EL (cell line): ENCODE measurements at places on chromosomes 1 and 21.
A peak's percentile ranks its signal among the peaks of the same experiment; 100 is the strongest.

DNA sequence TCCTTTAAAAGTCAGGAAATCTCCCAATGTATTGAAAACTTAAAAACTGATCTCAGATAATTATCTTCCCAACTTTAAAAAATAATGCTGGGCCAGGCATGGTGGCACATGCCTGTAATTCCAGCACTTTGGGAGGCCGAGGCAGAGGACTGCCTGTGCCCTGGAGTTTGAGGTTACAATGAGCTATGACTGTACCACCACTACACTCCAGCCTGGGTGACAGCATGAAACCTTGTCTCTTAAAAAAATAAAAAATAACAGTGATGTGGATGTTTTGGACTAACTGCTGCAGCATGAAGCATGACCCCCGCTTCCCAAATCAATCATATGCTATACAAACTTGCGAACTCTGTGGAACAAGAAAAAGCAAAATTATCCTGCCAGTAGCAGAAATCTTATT, 186.3 kb downstream of the RERE start:
- DNase-seq = peak; percentile 25

GRCh38 chr1:229006121-229006870, 264.6 kb upstream of the RAB4A start:
- DNase-seq = no peak

GRCh38 chr1:2540816-2541492, 10.9 kb upstream of the HES5 start:
- no peak for DNase-seq

DNA sequence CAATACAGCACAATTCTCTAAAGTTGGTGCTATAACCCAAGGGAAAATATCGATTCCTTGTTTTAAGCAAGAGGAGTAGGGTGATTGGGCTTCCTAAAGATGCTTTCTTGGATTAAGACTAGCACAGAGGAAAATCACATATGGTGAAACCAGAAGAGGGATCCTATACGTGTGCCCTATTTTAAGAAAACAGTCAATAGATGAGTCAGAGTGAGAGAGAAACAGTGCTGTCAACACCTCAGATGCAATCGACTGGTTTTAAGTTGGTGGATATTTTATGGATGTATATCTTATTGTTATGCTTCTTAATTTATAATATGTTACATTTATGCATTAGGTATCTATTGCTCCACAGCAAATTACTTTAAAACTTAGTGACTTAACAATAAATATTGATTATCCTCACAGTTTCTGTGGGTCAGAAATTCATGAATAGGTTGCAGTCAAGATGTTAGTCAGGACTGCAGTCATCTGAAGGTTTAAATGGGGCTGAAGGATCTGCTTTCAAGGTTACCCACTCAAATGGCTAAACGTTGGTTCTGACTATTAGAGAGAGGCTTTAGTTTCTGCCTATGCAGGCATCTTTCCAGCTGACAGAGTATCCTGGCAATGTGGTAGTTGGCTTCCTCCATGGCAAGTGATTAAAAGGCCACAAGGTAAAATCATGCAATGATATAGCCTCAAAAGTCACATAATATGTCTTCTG, 61.6 kb upstream of the DEPDC1 start:
- no peak for DNase-seq

DNA sequence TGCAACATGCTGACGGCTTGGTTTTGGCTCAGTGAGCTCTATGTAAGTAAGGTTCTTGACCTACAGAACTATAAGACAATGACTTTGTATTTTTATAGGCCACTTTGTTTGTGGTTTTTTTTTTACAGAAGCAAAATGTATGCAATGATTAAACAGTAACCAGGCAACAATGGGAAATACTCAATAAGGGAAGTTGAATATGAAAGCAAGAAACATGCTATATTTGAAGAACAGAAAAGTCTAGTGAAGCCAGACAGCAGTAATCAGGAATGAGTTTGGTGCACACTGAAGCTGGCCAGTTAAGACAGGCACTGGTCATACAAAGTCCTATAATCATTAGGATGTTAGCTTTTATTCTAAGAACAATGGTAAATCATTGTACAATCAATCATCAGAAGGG, 1926.8 kb downstream of the NCAM2 start:
- DNase-seq = no peak

DNA sequence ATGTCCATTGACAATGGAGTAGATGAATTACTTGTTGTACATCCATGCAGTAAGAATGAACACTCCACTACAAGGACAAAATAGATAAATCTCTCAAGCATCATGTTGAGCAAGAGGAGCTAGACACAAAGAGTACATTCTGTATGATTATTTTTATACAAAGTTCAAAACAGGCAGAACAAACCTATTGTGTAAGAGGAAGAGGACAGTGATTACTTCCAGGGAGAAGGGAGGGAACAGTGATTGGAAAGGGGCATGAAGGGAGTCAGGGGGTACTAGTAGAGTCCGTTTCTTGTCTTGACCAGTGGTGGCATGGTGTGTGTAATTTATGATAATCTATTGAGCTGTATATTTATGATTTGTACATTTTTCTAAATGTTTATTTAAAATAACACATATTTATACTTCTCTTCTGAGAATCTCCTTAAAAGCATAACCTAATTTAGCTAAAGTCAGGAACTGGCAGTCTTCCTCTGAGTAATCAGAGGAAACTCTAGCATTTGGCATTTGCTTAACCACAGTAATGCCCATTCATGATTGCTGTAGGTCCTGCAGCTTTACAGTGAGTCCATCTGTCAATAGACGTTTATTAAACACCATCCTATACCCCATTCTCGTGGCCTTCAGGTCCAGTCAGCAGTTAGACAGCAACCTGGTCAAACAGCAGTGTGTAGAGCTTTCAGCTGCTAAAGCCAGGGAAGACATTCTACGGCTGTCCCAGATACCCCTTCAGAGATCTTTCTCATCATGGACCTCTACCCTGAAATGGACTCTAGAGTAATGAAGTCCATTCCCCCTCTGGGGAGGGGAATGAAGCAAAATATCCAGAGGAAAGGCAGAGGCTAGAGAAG, 114.1 kb upstream of the GALNT2 start:
- DNase-seq = peak; percentile 45

DNA sequence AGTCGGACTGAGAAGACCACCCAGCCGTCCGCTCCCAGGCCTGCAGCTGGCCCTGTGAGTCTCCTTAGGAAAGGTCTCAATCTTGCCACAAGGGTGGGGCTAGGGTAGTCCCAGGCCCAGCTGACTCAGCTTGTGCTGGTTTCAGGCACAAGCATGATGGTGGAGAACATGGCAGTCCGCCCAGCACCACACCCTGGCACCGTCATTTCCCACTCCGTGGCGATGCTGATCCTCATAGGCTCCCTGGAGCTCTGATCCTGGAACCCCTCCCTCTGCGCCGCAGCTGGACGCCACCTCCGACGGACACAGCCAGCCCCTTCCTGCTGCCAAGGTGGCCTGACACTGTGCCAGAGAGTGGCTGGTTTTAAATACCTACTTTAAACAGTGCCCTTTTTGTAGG, 10.7 kb downstream of the TMEM81 start:
- DNase-seq = no peak

GRCh38 chr1:37602750-37603694, 7.3 kb upstream of the GNL2 start:
- peak; percentile 34 for DNase-seq

DNA sequence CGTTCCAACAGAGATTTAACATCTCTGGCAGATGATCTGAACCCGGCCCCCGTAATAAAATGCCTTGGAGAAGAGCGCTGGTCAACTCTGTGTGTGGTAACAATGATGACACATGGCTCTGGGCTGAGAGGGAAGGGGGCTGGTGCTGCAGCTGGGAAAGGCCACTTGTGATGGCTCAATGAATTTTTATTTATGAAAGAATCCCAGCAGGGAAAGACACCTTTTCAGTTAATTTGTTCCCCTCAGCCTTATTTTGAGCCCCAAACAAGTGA, 59.4 kb downstream of the SYT6 start:
- peak; percentile 47 for DNase-seq

- DNase-seq = no peak
These were observed 52.4 kb downstream of the SLC45A1 start for GRCh38 chr1:8370046-8370881.

DNA sequence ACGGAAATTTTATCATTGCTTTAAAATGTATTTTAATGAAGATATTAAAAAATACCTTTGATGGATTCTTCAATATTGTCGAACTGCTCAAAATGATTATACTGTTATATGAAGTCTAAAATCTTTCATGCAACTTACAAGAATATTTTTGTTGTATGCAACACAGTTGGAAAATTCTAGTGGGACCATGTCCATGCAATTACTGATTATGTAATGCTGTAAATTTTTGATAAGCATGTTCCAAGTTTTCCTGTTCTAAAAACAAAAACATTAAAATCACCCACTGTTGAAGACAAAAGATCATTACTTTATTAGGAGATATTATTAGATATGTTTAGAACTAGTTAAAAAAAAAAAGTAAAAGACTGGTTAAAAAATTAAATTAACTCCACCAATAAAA, 132.8 kb downstream of the NFIA start:
- DNase-seq = no peak

- DNase-seq = no peak
These were observed 579.2 kb upstream of the PKN2 start for GRCh38 chr1:88104886-88105285.

GRCh38 chr1:167638064-167638463, 8.0 kb downstream of the RCSD1 start:
- no peak for DNase-seq

DNA sequence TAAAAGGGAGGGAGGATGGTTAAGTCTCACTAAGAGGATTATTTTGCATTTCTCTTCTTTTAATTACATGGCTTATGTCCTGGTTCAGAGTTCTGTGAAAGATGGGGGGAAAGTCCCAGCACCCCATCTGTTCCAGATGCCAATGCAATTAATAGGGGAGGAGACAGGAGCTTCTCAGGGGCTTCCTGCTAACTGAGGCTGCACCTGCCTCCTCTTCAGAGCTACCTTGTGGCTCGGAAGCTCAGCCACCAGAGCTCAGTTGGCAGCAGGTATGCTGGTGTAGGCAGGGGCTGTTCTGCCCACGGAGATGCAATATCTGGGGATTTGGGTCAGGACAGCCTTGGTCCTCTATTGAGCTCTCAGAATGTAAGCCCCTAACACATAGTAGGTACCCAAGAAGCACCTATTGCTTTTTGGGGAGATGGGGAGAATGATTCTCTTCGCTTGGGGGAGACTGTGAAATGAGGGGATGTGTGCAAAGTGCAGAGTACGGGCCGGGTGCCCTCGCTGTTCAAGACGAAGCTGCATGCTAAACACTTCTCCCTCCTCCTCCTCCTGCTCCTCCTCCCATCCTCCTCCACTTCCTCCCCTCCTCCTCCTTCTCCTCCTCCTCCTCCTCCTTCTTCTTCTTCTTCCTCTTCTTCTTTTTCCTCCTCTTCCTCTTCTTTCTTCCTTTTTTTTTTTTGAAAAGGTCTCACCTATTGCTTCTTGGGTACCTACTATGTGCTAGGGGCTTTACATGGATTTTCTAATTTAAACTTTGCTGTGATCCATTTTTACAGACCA, 279.0 kb downstream of the PTPRU start:
- no peak for DNase-seq

DNA sequence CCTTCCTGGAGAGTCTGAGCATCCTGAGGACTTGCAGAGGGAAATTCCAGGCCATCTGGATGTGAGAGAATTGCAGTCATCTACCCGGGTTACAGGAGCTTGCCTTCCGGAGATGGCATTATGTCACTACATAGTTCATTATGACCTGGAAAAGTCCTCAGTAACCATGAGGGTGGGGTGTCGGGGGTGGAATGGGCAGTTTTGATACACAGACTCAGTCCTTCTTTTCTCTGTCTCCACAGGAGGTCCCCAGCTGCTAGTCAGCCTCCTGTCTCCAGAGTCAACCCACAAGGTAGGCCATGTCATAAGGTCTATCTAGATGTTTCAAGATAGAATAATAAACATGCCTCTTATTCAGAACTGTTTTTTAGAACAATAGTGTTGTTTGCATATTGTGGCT, 268.2 kb upstream of the SGIP1 start:
- peak; percentile 60 for DNase-seq

DNA sequence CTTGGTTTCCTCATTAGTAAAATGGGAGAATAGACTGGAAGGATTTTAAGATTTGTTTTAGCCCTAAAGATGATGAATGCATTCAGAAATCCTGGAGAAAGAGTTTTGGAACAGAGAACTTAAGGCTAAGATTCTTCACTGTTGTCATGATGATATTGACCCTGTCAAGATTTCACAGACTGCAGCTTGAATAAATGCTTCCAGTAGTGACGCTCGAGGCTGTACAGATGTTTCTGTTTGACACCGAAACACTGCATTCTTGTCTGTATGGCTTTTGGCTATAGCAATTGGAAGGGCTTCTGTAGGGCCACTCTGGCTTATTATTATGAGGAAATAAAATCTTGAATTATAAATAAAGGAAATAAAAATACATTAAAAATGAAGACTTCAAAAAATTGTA, 25.7 kb downstream of the SIM2 start:
- DNase-seq = no peak

- peak; percentile 45 for DNase-seq
These were observed 12.1 kb downstream of the PGBD2 start for GRCh38 chr1:248918131-248918530.

- peak; percentile 86 for DNase-seq
These were observed 26.9 kb upstream of the DDR2 start for GRCh38 chr1:162605225-162605927.

- no peak for DNase-seq
These were observed 322 bp downstream of the C1orf162 start for GRCh38 chr1:111474106-111474505.

- no peak for DNase-seq
These were observed 14.1 kb upstream of the STXBP3 start for GRCh38 chr1:108732398-108732797.

GRCh38 chr21:29299046-29299915, 559 bp downstream of the BACH1 start:
- peak; percentile 66 for DNase-seq

- no peak for DNase-seq
These were observed 90.2 kb downstream of the LRRC7 start for GRCh38 chr1:69657971-69658370.

DNA sequence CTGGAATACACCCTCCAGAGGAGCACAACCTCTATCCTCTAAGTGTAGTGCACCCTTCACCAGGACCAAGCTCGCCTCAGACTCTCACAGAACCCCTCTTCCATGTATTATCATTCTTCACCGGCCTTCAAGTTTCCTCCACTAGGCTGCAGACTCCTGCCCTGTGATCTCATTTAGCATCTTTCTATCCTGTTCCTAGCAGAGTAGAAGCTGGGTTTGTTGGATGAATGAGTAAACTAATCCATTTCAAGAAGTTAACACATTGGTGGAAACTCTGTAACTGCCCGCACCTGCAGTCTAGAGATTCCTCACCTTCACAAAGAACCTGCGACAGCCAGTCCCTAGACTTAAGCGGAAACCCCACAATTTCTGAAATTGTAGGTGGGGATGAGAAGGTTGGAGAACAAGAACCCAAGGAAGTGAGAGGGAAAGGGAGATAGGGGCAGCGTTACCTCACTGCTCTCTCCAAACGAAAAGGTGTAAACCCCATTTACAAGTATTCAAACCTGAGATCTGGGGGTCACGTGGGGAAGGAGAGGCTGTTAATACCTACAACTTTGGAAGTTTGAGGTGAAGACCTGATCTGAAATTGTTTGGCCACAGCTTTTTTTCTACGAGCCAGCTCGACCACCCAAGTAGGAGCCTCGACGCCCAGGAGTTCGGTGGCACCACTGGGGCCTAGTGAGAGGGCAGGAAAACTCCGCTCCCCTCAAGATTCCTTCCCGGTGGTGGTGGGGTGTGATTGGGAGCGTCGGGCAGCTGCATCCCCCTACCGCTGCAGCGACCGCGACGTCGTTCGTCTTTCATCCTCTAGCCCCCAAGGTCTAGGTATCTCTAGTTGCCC, 1.2 kb downstream of the PTPN14 start:
- DNase-seq = peak; percentile 61

GRCh38 chr1:247415423-247416361, at the start of gene NLRP3:
TSS of gene NLRP3 (plus strand) at chr1:247416173. CDS start at chr1:247418801, 2,628 bp downstream.
- DNase-seq = peak; percentile 66

- DNase-seq = peak; percentile 11
These were observed 375.9 kb upstream of the DUSP10 start for GRCh38 chr1:222117809-222118208.
